ENCODE measurements at places on chromosomes 1 and 21. TPM values are rescaled to one million over a fixed set of nuclear protein-coding genes. Genes with fewer than 3 reads are reported as not detected.
A peak's percentile ranks its signal among the peaks of the same experiment; 100 is the strongest.

The KRTAP19-3 gene
- total RNA-seq: not detected

The S100PBP gene
- total RNA-seq: 31.2 TPM

The LGR6 gene
- total RNA-seq: not detected

The PRAMEF7 gene
- total RNA-seq: not detected

The PODN gene
- total RNA-seq: not detected

The LCA5L gene
- total RNA-seq: 2.3 TPM

The FNDC5 gene
- total RNA-seq: not detected

The DPT gene
- not detected for total RNA-seq

The CPLANE2 gene
- 13.0 TPM for total RNA-seq

The LRIG2 gene
- 14.6 TPM for total RNA-seq

The CFHR2 gene
- total RNA-seq: not detected

The SLC35F3 gene
- total RNA-seq: 23.3 TPM

The COL9A2 gene
- 0.40 TPM for total RNA-seq

The BROX gene
- 55.0 TPM for total RNA-seq

The BMP8B gene
- 0.11 TPM for total RNA-seq

The CASQ1 gene
- not detected for total RNA-seq

The HSD3B2 gene
- not detected for total RNA-seq

The SCNM1 gene
- 61.1 TPM for total RNA-seq

The SEMA4A gene
- total RNA-seq: 3.5 TPM

GRCh38 chr1:37294529-37294928, 179.9 kb upstream of the ZC3H12A start:
- DNase-seq: no peak

DNA sequence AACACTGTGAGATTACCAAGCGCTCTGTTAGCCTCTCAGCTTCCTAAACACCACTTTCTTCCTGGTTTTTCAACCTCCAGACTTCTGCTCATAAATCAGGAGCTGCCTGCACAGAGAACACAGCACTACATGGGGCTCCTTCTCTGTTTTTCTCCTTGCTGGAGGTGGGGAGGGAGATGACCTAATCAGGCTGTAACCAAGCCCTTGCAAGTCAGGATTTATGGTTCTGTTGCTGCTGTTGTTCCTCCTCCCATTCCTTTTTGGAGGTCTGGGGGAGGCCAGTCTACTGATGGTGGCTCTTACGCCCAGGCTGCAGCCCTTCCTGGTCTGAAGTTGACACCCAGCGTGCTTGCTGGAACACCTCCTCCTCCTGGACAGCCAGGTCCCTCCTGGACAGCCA, 80.9 kb upstream of the AJAP1 start:
- DNase-seq: no peak

DNA sequence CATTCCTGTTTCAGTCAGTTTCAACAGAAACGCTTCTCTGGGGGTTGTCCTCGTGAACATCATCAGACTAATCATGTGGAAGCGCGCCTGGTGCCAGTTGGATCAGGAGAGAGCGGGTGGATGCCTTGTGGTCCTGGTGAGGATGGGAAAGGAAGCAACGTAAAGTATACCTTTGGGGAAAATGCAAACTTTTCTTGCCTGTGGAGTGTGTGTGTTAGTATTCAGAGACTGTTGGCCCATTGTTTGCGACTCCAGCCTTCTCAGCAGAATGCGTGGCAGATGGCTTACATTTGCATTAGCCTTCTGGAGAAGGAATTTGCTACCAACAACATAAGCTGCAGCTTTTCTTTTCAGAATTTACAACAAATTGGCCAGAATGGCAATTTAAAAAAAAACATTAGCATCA, 173.9 kb downstream of the RWDD3 start:
- DNase-seq: no peak

DNA sequence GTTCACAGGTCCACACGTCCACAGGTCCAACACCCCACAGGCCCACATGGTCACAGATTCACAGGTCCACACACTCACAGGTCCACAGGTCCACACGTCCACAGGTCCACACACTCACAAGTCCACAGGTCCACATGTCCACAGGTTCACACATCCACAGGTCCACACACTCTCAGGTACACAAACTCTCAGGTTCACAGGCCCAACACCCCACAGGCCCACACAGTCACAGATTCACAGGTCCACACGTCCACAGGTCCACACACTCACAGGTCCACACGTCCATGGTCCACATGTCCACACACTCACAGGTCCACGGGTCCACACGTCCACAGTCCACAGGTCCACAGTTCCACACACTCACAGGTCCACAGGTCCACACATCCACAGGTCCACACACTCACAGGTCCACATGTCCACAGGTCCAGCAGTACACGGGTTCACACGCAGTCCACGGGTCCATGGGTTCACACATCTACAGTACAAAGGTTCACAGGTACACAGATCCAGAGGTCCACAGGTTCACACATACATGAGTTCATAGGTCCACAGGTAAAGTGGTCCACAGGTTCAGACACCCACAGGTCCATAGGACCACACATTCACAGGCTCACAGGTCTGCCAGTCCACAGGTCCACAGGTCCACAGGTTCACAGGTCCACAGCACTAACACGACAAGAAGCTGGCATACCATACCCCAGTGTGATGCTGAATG, 39.3 kb upstream of the COL6A2 start:
- no peak for DNase-seq

DNA sequence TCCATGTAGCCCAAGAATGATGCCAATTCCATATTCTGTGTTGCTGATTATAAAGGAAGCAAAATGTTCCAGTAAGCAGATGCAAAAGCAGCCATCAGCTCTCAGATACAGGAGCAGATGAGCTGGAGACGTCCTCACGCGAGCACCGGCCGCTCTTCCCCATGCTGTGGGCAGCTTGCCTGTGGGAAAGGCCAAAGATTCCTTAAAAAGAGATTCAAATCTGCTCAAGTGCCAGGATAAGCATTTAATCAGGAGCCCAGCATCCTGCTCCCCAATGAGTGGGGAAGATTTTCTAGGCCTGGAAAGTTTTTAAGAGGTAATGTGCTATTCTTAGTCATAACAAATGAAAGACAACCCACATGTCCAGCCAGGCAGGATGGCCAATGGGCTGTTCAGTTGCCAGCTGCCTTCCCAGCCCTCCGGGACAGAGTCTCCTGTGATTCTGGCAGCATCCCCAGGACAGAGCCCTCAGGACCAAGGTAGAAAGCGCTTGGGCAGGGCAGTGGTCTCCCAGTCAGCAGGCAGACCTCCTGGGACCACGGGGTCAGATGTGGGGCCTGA, 108.2 kb upstream of the TMPRSS2 start:
- DNase-seq: peak; percentile 74

DNA sequence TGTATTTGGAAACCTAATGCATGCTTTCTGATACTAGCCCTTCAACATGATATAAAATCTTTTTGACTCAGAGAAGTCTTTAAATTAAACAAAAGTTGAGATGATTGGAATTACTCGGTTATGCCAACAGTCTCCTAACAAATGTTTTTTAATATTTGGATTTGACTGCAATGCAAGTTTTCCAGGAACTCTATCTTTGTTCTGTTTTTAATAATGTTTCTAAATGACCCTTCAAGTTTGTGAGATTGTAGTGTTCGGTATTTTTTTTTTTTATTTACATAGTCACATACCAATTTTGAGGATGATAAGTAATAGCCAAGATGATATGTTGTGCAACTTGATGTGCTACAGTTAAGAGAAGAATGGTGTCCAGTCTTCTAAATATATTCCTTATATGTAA, 258.0 kb downstream of the FMN2 start:
- DNase-seq: no peak

- no peak for DNase-seq
Measured at GRCh38 chr1:82152356-82153271, 351.9 kb downstream of the ADGRL2 start.

DNA sequence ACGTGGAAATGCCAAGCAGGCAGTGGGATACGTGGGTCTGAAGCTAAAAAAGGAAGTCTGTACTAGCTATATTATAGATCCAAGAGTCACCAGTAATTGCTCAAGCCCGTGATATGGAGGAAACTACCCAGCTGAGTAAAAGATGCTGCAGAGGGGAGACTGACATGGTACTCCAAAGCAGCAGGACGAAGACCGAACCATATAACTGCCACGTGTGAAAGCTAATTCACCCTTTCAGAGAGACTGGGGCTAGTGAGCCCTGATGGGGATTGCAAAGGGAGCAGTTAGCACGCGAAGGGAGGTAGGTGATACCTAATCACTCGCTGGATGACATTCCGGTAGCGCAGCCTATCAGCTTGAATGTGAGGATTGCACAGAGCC, 316 bp downstream of the AP4B1 start:
- DNase-seq: no peak

GRCh38 chr21:30072496-30072895, 94.1 kb downstream of the CLDN17 start:
- peak; percentile 66 for DNase-seq

DNA sequence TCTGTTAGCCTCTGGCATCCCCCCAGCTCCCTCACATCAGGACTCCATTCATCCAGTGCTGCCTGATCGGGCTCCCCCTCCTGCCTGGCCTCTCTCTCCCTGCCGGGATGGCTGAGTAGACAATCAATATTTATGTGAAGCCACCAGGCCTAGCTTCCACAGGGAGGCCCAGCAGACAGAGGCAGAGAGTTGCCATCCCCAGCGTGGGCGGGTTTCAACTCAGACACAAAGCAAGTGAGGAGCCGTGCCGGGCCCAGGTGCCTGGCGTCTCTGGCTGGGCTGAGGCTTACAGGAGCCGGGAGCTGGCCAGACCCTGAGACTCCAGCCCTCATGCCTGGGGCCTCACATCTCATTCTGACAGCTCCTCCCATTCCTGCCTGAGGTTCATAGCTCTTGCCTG, 34.5 kb upstream of the ATP2B4 start:
- DNase-seq: no peak

GRCh38 chr1:201336711-201337450, 40.6 kb downstream of the TNNT2 start:
- DNase-seq: no peak

DNA sequence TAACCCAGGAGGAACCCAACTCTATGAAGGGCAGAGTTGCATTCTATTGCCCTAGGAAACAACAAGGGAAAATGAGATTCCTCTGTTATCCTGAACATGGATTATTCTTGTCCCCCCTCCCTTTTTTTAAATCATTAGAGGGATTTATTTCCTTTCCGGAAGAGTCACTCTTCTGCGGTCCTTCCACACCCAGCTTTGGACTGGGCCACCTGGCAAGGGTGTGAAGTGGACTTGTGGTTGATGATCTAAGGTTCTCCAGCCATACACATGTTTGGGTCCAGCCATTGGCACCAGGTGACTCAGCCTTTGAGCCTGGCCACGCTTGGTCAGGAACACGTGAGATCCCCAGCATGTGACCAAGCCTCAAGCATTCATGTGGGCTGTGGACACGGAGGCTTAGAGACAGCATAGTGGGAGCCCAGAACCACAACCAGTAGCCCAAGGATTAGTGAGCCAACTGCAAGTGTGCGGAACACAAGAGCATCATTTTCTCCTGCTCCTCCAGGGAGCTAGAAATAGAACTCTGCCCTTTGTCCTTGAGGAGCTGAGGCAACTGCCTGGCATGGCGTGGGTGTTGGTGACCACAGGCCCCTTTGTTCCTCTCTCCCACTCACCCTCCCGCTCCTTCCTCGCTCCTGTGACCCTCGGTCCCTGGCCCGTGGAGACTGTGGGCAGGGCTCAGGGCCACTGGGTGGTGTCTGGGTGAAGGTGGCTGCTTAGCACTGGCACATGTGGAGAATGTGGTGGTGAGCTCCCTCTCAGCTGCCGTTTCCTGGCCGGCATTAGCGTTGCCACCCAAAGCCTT, 50.1 kb downstream of the NENF start:
- peak; percentile 38 for DNase-seq

- no peak for DNase-seq
Measured at GRCh38 chr1:158076441-158076840, 83.0 kb downstream of the KIRREL1 start.

DNA sequence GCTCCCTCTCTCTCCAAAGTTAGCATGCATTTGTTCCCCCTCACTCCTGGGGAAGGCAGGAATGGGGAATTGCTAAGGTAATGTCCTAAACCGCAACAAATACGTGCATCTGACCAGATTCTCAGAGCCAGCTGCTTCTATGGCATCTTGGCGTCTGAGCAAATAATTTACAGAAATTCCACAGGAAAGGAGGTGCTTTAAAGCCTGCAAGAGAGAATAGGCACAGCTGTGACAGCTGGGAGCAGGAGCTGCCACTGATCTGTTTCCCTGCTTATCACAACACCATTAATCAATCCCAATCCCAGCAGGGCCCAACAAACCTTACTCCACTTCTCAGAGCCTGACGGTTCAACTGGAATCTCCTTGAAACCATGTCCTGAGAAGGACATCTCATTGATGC, 83.5 kb upstream of the ZNF281 start:
- DNase-seq: no peak

DNA sequence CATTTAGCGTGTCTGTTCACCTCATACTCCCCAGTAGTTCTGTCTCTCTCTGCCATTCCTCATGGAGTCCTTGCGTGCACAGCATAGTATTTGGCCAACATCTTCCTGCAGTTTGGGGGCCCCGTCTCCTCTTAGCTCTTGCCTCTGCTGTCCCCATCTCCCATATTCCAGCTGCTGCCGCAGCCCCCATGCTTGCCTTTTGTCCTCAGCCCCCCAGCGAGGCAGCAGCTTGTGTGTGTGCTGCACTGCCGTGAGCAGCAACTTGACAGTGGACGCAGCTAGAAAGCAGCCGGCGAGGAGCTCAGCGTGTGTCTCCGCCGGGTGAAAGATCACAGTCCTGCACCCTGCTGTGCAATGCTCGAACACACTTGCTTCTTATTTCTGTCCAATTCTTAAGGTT, 164.2 kb upstream of the COL6A1 start:
- DNase-seq: no peak

GRCh38 chr1:57248830-57249229, 175.0 kb downstream of the DAB1 start:
- DNase-seq: no peak

- DNase-seq: no peak
Measured at GRCh38 chr1:65198096-65198495, 50.1 kb downstream of the AK4 start.

- no peak for DNase-seq
Measured at GRCh38 chr1:47257224-47257623, 25.2 kb upstream of the TAL1 start.

- DNase-seq: peak; percentile 76
Measured at GRCh38 chr1:201466492-201466891, 2.5 kb downstream of the PHLDA3 start.
